Vagina (tissue), 2 donors: ENCODE measurements at places on chromosomes 16 and 17.

DNA sequence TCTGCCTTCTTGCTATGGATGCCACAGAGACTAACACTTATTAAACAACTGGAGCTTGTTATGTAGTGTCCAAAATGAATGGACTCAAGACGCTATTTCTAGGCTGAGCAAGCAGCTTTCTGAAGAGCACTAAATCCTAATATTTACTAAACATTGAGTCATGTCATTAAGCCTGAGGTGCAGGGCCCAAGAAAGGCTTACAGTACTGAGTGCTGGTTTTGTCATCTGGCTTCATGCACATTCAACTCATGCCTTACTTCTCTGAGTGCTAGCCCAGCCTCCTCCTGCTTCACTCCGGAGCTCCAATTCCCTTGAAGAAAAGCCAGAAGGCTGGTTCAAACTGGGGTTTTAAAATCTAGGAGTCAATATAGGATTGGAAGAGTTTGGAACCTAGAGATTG lies 363.3 kb upstream of the CDH5 start:
- H3K36me3 ChIP-seq: no peaks in the 10 kb centered on the region
- no peak overlapping the region for H3K27ac ChIP-seq

DNA sequence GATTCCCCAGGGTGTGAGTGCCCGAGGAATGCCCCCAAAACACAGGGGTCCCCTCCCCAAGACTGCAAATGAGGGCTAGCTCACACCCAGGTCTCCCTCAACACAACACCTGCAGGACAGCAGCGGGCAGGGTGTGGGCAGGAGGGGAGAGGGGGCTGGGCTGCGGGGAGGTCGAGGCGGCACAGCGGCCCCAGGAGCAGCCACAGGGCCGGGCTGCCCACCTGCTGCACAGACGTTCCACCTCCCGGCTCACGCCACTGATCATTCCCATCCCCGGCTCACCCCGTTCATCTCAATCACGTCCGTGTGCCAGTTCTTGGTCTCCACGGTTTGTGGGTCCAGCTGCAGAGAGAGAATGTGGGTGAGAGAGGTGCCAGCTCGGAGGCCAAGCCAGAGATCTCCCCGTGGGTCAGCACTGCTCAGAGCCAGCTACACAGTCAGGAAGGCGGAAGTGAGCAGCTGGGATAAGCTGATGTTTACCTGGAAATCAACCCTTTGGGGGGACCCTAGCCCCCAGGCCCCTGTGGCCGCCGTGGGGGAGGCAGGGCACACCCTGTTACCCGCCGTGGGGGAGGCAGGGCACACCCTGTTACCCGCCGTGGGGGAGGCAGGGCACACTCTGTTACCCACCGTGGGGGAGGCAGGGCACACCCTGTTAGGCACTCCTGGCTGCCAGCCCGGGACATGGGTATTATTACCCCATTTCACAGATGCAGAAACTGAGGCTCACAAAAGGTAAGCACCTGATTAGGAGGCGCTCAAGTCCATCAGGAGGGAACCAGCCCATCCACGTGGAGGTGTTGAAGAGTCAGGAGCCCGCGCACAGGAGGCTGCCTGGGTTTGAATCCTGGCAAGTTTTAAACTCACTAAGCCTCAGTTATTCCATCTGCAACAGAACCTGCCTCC lies 16.1 kb downstream of the TIMM22 start:
- no peak for DNase-seq
- no peak overlapping the region for H3K4me3 ChIP-seq
- peaks cover 19% of the 10 kb centered on the region for H3K4me1 ChIP-seq
- no peak overlapping the region for H3K27ac ChIP-seq
- no peaks in the 10 kb centered on the region for H3K27me3 ChIP-seq
- peaks cover 37% of the 10 kb centered on the region for H3K36me3 ChIP-seq

GRCh38 chr16:51003850-51004566 lies 147.1 kb downstream of the SALL1 start:
- H3K4me1 ChIP-seq: no peaks in the 10 kb centered on the region
- no peaks in the 10 kb centered on the region for H3K27me3 ChIP-seq
- no peak overlapping the region for H3K4me3 ChIP-seq
- DNase-seq: no peak
- no peak overlapping the region for H3K27ac ChIP-seq

DNA sequence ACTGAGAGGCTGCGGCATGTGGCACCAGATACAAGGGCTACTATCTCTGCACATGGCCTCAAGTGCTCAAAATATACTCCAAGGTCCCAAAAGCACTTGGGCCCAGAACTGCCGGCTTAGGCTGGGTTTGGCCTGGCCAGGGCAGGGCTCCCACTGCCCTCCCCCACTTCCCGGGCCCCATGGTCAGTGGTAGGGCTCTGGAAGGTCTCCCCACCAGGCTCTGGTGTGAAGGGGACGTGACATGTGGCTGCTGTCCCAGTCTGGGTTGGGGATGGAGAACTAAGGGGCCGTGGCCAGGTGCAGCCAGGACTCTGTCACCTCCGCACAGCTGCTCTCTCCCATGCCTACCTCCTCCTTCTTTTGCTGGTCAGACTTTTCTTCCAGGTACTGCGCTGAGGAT lies 5.7 kb upstream of the PAM16 start:
- no peaks in the 10 kb centered on the region for H3K27me3 ChIP-seq
- DNase-seq: no peak
- no peaks in the 10 kb centered on the region for H3K36me3 ChIP-seq

DNA sequence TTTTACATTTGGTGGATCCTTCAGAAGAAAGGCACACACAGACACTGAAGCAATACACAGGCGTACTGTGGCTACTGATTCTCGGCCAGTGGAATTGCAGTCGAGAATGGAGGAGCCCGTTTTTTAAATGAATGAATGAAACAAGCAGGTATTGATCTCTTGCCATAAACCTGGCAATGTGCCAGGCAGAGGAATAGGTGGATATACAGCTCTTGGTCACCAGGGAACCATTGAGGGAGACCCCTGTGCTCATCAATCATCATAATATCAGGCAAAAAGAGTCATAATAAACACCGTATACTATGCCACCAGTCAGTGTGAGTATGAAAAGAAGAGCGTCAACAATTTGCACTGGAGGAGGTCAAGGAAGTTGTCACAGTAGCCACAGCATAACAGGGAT lies 140.3 kb upstream of the FOXF1 start:
- H3K27me3 ChIP-seq: no peaks in the 10 kb centered on the region
- peaks cover 1% of the 10 kb centered on the region for H3K4me1 ChIP-seq
- peaks cover 3% of the 10 kb centered on the region for H3K36me3 ChIP-seq
- H3K4me3 ChIP-seq: no peak overlapping the region

GRCh38 chr17:14417336-14417735 lies 116.5 kb downstream of the HS3ST3B1 start:
- H3K4me1 ChIP-seq: no peaks in the 10 kb centered on the region
- no peaks in the 10 kb centered on the region for H3K36me3 ChIP-seq
- no peak overlapping the region for H3K27ac ChIP-seq
- H3K27me3 ChIP-seq: no peaks in the 10 kb centered on the region
- no peak overlapping the region for H3K4me3 ChIP-seq

DNA sequence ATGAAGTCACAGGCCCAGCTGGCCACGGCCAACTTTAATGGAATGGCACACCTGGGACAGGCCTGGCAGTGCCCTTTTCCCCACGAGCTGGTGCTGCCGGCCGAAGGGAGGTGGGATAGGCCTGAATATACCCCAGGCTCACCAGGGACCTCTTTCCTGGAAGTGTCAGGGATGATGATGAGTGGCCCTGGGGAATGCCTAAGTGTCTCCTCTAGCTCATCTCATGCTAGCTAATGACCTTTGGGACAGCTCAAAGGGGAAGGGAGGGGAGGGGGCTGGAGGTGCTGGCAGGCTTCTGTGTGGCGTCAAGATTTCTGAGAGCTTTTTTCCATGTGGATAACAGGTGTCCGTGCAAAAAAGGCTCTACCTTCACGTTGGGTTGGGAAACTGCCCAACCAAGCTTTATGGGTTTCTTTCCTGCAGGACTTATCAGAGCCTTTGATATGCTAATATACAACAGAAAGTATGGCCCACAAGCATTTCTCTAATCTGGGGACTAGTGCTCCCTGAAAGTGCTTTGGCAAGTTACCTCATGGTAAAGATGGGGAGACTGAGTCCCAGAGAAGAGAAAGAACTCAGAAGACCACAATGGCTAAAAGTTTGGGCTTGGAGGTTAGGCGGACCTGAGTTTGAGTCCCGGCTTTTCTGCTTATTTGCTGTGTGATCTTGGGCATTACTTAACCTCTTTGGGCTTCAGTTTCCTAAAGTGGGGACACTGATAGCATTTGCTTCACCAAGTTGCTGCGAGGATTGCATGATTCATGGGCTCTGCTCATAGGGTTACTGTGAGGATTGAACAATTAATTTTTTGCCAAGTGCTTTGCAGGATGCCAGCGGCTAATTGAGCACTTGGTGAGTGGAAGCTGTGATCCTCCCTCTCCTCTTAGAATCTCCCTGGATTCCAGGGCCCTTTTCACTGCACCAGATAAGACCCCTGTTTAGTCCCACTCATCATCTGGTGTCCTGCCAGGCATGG lies 14.0 kb downstream of the ADGRG1 start:
- H3K27ac ChIP-seq: no peak overlapping the region
- H3K36me3 ChIP-seq: no peaks in the 10 kb centered on the region
- no peak overlapping the region for H3K4me3 ChIP-seq
- DNase-seq: no peak
- no peaks in the 10 kb centered on the region for H3K27me3 ChIP-seq

DNA sequence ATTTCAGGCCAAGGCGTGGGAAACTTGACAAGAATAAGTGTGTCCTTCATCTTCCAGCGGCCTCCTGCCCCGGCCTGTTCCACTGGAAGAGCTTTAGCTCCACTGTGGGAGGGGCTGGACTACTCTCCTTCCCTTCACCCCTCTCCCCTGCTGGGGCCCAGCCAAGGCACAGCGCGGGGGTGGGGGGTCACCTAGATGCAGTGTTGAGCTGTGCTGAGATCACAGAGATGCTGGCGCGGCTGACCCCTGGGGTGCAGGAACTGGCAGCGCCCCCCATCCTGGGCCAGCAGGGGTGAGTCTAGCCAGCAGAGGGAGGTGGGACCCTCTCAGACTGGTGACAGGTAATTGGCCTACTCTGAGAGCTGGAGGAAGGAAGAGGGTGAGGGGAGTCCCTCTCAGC lies 111.8 kb upstream of the LHX1 start:
- no peak for DNase-seq
- H3K4me1 ChIP-seq: no peaks in the 10 kb centered on the region
- no peak overlapping the region for H3K4me3 ChIP-seq
- H3K27me3 ChIP-seq: no peaks in the 10 kb centered on the region
- H3K27ac ChIP-seq: no peak overlapping the region

GRCh38 chr17:32936894-32937500 lies 9.0 kb downstream of the TMEM98 start:
- no peaks in the 10 kb centered on the region for H3K36me3 ChIP-seq
- no peaks in the 10 kb centered on the region for H3K27me3 ChIP-seq
- no peak for DNase-seq
- peaks cover 13% of the 10 kb centered on the region for H3K4me1 ChIP-seq
- H3K4me3 ChIP-seq: no peak overlapping the region
- peak overlapping the region; percentile 12 for H3K27ac ChIP-seq

DNA sequence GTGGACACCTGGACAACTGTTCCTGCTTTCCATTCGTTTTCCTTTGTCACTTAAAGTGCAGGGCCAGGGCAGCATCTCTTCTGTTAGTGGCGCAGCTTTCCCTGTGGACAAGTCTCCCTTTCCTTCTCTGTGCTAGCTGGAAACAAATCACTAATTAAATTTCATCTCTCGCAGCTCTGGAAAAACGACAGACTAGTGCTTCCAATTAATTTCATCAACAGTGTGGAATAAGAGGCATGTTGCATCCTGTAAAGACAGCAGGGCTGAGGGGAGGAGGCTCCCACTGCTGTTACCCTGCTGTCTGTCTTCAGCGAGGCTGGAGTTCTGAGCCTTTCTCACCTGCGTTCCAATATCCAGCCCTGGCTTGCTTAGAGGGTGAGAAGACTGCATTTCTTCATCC lies 352.1 kb upstream of the HSBP1 start:
- no peaks in the 10 kb centered on the region for H3K4me1 ChIP-seq
- DNase-seq: no peak
- H3K36me3 ChIP-seq: no peaks in the 10 kb centered on the region
- no peak overlapping the region for H3K27ac ChIP-seq

GRCh38 chr17:35406568-35406967 lies 25.7 kb downstream of the SLFN12 start:
- no peaks in the 10 kb centered on the region for H3K27me3 ChIP-seq
- H3K4me3 ChIP-seq: no peak overlapping the region
- H3K36me3 ChIP-seq: peaks cover 6% of the 10 kb centered on the region

DNA sequence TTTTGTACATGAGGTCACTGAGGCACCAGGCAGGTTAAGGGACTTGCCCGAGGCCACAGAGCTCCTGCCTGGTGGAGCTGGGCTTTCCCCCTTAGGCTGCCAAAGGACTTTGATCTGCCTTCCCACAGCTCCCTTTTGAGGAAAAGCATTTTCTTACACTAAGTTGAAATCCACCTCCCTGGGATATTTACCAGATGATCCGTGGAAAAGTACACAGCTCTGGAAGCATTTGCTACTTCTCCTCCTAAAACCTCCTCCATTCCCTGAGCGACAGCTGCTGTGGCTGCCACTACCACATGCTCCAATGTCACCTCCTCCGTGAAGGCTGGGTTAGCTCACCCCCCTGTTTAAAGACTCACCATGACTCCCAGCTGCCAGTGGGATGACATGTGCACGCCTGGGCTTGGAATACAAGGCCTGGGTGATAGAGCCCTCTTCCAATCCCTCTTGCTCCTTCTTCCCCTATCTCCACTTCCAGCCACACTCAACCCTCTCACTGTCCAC lies 1.2 kb upstream of the MPRIP start:
- peak overlapping the region; percentile 82 for H3K27ac ChIP-seq
- DNase-seq: no peak
- H3K27me3 ChIP-seq: no peaks in the 10 kb centered on the region
- H3K4me3 ChIP-seq: peak overlapping the region; percentile 56

GRCh38 chr16:25823891-25824290 lies 132.1 kb downstream of the HS3ST4 start:
- H3K36me3 ChIP-seq: no peaks in the 10 kb centered on the region
- no peak overlapping the region for H3K27ac ChIP-seq
- no peaks in the 10 kb centered on the region for H3K27me3 ChIP-seq
- H3K4me3 ChIP-seq: no peak overlapping the region
- H3K4me1 ChIP-seq: no peaks in the 10 kb centered on the region
- DNase-seq: no peak

DNA sequence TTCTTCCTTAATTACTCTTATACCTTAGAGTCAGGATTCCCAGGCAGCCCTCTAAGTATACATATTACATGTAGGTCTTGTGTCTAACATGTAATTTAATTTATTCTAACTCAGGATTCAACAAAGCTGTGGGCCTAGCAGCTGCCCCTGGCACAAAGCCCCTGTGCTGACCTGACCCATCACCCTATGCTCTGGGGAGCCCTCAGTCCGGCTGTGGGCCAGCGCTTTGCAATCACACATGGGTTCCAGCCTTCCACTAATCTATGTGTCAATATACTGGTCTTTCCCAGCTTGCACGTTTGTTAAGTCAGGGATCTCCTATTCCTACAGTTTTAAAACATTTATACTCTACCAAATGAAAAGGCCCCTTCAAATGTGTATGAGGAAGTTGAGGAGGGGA lies 62.7 kb upstream of the SREBF1 start:
- DNase-seq: no peak
- peaks cover 35% of the 10 kb centered on the region for H3K4me1 ChIP-seq
- H3K27me3 ChIP-seq: no peaks in the 10 kb centered on the region
- no peak overlapping the region for H3K4me3 ChIP-seq
- H3K27ac ChIP-seq: peak overlapping the region; percentile 69

GRCh38 chr16:65523283-65523944 lies 401.6 kb upstream of the CDH11 start:
- no peak for DNase-seq
- H3K36me3 ChIP-seq: no peaks in the 10 kb centered on the region
- no peak overlapping the region for H3K27ac ChIP-seq
- H3K4me1 ChIP-seq: no peaks in the 10 kb centered on the region

GRCh38 chr17:3335876-3336275 lies 37.7 kb upstream of the OR3A1 start:
- no peak overlapping the region for H3K27ac ChIP-seq
- H3K4me3 ChIP-seq: no peak overlapping the region
- no peak for DNase-seq
- H3K27me3 ChIP-seq: no peaks in the 10 kb centered on the region
- H3K4me1 ChIP-seq: no peaks in the 10 kb centered on the region
